ENCODE measurements at places on chromosomes 1 and 21.

GRCh38 chr1:59428828-59429227 lies 131.9 kb downstream of the FGGY start:
- no peak for DNase-seq

DNA sequence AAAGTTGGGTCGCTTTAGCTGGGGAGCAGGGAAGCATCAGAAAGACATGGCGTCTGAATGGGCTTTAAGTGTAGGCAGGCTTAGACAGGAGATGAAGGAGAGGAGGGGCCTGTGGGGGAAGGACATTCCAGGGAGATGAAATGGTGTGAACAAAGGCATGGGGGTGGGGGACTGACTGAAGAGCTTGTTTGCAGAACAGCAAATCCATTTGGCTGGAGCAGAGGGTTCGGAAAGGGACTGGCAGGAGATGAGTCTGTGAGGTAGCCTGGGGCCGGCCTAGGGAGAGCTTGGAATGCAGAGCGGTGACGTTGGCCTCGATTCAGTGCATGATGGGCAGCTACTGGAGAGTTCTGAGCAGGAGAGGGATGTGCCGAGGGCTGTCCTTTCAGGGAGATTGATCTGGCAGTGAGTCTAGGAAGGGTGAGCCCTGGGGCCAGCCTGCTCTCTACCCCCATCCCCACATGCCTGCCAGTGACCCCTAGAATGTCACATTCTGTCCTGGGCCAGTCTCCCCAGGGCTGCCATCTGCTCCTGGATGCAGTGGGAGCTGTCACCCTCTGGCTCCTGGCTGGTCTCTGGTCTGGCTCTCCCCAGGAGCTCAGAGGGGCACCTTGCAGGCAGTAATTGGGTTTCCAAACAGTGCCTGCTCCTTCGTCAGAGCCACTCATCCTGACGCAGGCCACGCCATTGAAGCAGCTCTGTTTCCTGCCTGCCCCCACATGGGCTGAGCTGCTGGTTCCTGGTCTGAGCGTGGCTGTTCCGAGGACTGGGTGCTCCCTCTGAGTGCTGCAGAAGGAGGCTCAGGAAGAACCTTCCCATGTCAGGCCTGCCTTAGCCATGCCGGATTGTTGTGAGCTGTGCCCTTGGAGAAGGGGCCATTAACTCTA lies 22.3 kb upstream of the TMEM222 start:
- DNase-seq = no peak

GRCh38 chr1:81551946-81552345 lies 248.8 kb upstream of the ADGRL2 start:
- DNase-seq = no peak

GRCh38 chr1:21098186-21098915 lies 78.3 kb downstream of the EIF4G3 start:
- no peak for DNase-seq

- DNase-seq = no peak
These were observed 546.4 kb downstream of the OMA1 start for GRCh38 chr1:58000116-58000515.

- no peak for DNase-seq
These were observed 17.4 kb downstream of the CNN3 start for GRCh38 chr1:94909486-94909885.

GRCh38 chr1:162248854-162249535 lies 127.7 kb downstream of the SPATA46 start:
- no peak for DNase-seq

Measured in activated naive CD4-positive, alpha-beta T cell (primary cell).